ENCODE measurements at places on chromosomes 16 and 17.
A peak's percentile ranks its signal among the peaks of the same experiment; 100 is the strongest.

- DNase-seq, result no peak
Measured at GRCh38 chr17:36944553-36944952, 4.2 kb upstream of the AATF start.

DNA sequence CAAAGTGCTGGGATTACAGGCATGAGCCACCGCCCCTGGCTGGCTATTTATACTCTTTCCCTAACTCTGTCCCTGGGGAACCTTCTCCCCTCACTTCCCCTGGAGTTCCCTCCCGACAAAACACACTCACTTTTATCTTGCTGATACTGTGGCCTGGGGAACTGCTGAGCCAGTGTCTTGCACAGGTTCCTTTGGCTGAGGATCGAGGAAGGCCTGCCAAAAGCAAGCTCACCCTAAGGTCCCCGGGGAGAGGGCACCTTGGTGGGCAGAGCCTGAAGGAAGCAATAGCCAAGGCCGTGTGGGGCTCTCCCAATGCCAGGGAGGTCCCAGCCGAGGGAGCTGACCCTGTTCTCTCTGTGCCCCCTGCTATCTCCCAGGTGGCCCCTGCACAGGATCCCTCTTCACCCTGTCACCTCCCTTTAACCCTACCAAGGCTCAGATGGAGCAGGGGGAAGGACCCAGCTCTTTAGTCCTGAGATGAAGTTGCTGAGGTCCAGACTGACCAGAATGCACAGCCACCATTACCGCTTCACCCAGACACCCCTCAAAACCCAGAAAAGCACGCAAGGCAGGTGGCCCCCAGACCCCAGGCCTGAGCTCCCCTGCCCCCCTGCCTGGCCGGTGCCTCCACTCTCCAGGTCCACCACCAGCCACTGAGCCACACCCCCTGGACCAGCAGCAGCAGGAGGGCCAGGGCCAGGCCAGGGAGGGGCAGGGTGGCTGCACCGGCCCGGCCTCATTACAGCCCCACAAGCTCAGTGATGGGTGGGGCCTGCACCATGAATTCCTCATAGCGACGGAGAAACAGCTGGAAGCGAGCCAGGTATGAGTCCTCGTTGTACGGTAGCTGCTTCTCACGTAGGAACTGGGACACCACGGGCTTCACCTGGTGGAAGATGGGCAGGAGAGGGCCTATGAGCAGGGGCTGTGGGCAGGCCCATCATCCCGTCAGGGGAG lies 5.1 kb upstream of the FDXR start:
- DNase-seq, result no peak

- no peak for DNase-seq
Measured at GRCh38 chr16:88435437-88436355, 17.4 kb upstream of the ZFPM1 start.

- DNase-seq, result no peak
Measured at GRCh38 chr17:31431852-31432658, 40.6 kb downstream of the RAB11FIP4 start.

GRCh38 chr16:77402118-77402517 lies 32.7 kb downstream of the ADAMTS18 start:
- no peak for DNase-seq

DNA sequence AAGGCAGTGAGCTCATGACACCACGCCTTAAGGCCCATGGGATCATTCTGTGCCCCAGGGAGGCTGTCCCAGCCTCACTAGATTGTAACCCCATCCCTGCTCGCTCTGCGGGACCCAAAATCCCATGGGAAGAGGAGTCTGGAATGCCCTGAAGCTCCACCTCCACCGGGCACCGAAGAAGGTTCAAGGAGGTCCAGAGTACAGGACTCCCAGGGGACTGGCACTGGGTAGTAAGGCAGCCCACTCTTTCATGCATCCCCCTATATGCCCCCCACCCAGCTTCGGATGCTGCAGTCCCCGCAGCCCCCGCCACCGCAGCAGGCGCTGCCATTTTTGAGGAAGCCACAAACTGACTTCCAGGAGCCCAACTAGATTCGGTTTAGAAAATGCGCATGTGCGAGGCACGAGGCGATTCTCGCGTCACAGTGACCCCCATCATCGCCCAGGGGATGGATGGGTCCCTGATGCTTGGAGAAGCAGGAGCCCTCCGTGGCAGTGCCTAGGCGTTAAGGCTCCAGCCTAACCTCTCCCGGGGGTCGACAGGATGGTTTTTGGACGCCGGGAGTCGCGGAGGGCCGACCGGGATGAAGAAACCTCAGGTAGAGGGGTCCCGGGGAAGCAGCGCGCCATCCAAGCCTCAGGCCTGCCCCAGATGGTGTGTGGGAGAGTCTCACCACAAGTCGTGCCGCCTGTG lies 1681.0 kb downstream of the TP53TG3F start:
- no peak for DNase-seq

DNA sequence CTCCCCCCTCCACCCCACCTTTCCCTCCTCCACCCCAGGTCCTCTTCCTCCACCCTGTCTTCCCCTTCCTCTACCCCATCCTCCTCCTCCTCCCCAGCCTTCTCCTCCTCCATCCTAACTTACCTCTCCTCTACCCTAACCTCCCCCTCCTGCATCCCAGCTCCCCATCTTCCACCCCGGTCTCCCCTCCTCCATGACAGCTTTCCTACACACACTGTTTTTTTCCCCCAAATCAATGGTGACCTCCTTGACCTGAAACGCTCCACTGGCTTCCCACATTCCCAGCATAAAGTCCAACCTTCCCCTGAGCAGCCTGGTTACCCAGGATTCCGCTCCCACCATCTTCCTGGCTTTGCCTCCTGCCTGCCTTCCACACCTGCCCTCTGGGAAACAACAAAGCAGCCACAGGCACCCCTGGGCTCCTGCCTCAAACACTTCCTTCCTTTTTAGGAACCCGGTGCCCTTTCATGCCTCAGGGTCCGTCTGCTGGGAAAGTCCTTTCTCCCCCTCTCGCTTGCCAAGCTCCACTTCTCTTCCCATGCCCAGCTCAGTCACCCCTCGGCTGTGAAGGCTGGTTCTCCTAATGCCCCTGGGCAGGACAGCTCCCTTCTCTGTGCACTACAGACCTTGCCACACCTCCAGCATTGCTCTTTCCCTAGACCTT lies 2.1 kb downstream of the RGS9 start:
- no peak for DNase-seq

- no peak for DNase-seq
Measured at GRCh38 chr17:77359236-77359635, 218.5 kb downstream of the SEC14L1 start.

DNA sequence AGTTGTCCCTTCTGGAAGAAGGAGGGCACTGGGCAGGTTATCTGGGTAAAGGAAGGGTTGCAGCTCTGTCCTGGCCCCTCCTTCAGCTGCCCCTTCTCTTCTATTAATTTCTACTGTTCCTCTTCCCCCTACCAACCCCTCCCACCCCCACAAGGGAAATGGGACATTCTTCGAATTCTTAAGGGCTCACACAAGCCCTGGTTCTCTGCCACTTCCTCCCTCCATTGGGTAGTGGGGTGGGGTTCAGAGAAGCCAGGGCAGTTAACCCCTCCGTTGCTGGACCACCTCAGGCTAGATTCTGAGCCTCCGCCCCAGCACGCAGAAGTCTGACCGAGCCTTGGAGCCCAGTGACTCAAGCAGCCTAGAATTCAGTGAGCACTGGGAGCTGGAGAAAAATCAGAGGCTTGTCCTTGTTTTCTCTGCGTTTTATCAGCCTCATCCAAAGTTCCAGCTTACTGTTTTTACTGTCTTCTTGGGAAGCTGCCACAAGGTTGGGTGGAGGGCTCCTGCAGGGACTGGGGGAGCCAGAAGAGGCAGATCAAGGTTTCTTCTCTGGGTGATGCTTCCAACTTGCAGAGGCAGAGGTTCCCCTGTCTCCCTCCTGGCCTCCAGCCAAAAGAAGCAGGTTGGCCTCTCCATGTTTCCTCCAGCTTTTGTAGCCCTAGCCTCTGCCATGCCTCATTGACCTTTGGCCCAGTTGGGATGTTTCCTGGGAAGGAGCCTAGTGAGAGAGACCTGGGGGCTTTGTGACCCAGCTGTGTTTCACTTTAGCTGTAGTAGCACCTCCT lies 10.2 kb downstream of the LASP1 start:
- peak; percentile 96 for DNase-seq

GRCh38 chr17:69406941-69407340 lies 7.6 kb upstream of the MAP2K6 start:
- DNase-seq, result no peak

DNA sequence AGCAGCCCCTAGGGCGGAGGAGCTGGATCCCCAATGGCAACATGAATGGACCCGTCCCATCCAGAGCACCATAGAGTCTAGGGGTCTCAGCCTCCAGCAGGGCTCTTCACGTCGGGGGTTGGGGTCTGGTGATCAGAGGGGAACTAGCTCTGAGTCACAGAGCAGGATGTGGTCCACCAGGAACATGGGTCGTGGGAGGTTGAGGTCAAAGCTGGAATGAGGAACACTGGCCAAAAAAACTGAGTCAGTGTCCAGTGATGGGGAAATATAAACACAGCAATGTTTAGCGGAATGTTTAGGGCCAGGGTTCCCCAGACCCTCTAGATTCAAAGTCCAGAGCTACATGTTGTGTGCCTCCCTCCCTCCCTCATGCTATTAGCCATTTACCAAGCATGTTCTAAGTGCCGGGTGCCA lies 79.1 kb upstream of the C16orf82 start:
- DNase-seq, result peak; percentile 42

DNA sequence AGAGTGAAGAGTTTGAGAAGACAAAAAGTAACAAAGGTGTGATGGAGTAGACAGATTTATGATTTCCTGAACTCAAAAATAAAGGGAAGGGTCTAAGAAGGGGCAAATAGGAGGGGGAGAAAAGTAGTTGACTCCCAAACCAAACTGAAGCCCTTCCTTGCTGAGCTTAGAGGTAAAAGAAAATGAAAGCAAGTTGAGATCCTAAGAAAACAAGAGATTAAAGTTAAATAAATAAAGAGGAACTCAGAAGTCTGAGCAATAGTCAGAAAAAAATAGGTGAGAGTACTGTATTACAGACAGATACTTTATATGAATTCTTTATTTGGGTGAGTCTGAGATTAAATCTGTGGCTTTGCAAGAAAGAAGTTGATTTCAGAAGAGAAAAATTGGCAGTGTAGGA lies 3.3 kb upstream of the PSMD12 start:
- no peak for DNase-seq

DNA sequence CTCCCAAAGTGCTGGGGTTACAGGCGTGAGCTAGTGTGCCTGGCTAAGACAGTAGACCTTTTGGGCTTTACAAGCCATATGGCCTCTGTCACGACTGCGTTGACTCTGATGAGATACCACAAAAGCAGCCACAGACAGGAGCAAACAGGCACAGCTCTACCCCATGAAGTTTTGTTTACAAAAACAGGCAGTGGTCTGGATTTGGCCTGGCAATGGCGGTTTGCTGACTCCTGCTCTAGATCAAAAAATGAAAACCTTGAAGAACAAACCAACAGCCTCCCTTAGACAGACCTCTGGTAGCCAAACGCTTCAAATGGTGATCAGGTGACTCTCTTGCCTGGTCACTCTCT lies 20.7 kb downstream of the SLC43A2 start:
- DNase-seq, result no peak
